Body of pancreas (tissue), 4 donors: ENCODE measurements at places on chromosomes 5 and 9. TPM values are rescaled to one million over a fixed set of nuclear protein-coding genes. Genes with fewer than 3 reads are reported as not detected.

The AFF4 gene
- total RNA-seq: 32.3 TPM

GRCh38 chr9:86854898-86855523 lies 92.3 kb downstream of the GAS1 start:
- peak; percentile 84 for DNase-seq
- H3K4me3 ChIP-seq: no peak overlapping the region
- no peaks in the 10 kb centered on the region for H3K27me3 ChIP-seq
- peak overlapping the region; percentile 30 for H3K27ac ChIP-seq
- H3K4me1 ChIP-seq: no peaks in the 10 kb centered on the region
- no peaks in the 10 kb centered on the region for H3K36me3 ChIP-seq

The PCDHB13 gene
- total RNA-seq: 6.5 TPM

GRCh38 chr9:1052365-1053281 lies 2.5 kb downstream of the DMRT2 start:
- peaks cover 41% of the 10 kb centered on the region for H3K4me1 ChIP-seq
- H3K4me3 ChIP-seq: no peak overlapping the region
- peaks cover 50% of the 10 kb centered on the region for H3K27me3 ChIP-seq
- H3K36me3 ChIP-seq: no peaks in the 10 kb centered on the region

GRCh38 chr9:129910628-129911567 lies 75.6 kb downstream of the USP20 start:
- H3K27me3 ChIP-seq: no peaks in the 10 kb centered on the region
- no peak for DNase-seq
- H3K36me3 ChIP-seq: no peaks in the 10 kb centered on the region
- no peak overlapping the region for H3K27ac ChIP-seq
- H3K4me1 ChIP-seq: no peaks in the 10 kb centered on the region

- H3K4me1 ChIP-seq: no peaks in the 10 kb centered on the region
- no peak overlapping the region for H3K4me3 ChIP-seq
- no peaks in the 10 kb centered on the region for H3K27me3 ChIP-seq
- H3K27ac ChIP-seq: no peak overlapping the region
- DNase-seq: no peak
- H3K36me3 ChIP-seq: no peaks in the 10 kb centered on the region
These were observed 824.4 kb upstream of the TYRP1 start for GRCh38 chr9:11868795-11869194.

GRCh38 chr5:33329891-33330290 lies 110.9 kb upstream of the TARS1 start:
- no peaks in the 10 kb centered on the region for H3K36me3 ChIP-seq
- H3K27me3 ChIP-seq: no peaks in the 10 kb centered on the region
- H3K27ac ChIP-seq: no peak overlapping the region

GRCh38 chr5:1257363-1257762 lies 32.2 kb downstream of the SLC6A18 start:
- no peak for DNase-seq
- no peaks in the 10 kb centered on the region for H3K27me3 ChIP-seq
- no peak overlapping the region for H3K4me3 ChIP-seq
- H3K36me3 ChIP-seq: no peaks in the 10 kb centered on the region
- no peak overlapping the region for H3K27ac ChIP-seq
- H3K4me1 ChIP-seq: no peaks in the 10 kb centered on the region

GRCh38 chr9:32787816-32788215 lies 4.5 kb downstream of the TMEM215 start:
- H3K36me3 ChIP-seq: no peaks in the 10 kb centered on the region
- H3K4me1 ChIP-seq: peaks cover 9% of the 10 kb centered on the region
- no peak overlapping the region for H3K4me3 ChIP-seq
- DNase-seq: no peak
- H3K27ac ChIP-seq: no peak overlapping the region
